Hematopoietic multipotent progenitor cell treated with erythropoietin and hydrocortisone succinate and interleukin-3 and kit ligand, for 4 days (in vitro differentiated cells): ENCODE measurements at places on chromosomes 11 and 22.

DNA sequence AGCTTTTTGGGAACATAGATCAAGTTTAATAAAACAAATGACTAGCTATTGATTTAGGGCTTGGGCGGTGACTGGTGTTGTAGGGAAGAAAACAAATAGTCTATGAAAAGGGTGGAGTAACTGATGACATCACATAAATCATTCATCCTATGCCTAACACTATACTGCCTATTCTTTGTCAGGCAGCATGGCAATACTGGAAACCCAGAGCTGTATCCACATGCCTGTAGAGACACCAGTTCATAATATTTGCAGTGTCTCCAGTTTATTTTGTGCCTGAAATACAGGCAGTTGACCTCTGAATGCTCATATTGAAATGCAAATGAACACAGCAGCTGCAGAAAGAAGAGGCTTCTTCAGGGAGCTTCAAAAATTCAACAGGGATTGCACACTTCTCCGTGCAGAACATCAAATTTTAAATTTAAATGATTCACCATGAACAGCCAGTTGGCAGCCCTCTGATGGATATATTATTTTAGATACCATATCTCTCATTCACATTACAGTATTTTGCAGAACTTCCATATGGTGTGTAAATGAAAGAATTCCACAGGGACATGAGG, 283.1 kb upstream of the CTSC start:
- no peak for DNase-seq

DNA sequence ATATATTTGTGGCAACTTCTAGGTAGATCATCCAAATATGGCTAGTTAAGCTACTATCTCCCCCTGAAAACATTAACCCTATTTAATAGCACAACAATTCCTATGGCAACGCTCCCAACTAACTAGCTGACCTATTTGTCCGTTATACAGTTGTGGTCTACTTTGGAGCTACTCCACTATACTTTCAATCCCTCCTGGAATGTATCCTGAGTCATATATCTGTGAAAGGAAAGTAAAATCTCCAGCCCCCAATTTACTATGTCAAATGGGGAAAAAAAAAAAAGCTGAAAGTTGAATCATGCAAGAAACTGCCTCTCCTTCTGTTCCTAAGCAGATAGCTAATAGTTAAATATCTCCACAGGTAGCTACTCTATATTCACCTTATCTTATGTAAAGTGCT, 128.5 kb downstream of the CD44 start:
- DNase-seq, result no peak

GRCh38 chr11:67256477-67257135, 9.7 kb upstream of the GRK2 start:
- no peak for DNase-seq

GRCh38 chr11:86014221-86014620, 54.7 kb downstream of the PICALM start:
- no peak for DNase-seq

DNA sequence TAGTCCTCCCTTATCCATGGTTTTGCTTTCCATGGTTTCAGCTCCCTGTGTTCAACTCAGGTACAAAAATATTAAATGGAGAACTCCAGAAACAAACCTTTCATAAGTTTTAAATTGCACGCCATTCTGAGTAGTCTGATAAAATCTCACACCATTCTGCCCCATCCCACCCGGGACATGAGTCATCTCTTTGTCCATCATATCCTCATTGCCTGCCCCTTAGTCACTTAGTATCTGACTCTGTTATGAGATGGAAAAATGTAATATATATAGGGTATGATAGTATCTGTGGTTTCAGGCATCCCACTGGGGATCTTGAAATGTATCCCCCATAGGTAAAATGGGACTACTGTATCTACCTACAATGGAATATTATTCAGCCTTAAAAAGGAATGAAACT, 35.5 kb upstream of the FGF3 start:
- no peak for DNase-seq

DNA sequence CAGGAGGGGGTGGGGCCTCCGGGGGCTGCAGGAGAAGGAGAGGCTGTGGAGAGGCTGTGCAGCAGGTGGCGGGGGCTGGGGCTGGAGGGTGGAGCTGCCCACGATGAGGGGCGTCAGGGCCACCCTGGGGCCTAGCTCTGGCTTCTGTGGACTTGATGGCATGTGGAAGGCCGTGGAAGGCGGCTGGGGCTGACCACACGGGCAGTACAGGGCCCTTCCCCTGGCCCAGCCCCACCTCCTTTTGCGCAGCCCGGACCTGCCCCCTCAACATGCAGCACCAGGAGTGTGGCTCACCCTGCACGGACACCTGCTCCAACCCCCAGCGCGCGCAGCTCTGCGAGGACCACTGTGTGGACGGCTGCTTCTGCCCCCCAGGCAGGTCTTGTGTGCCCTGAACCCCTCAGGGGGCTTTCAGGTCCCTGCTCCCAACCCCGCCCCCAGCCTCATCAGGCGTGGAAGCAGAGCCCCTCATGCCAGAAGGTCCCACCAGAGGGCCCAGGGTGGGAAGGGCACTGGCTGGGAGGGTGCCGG, 6.1 kb downstream of the MUC5B start:
- DNase-seq, result no peak

DNA sequence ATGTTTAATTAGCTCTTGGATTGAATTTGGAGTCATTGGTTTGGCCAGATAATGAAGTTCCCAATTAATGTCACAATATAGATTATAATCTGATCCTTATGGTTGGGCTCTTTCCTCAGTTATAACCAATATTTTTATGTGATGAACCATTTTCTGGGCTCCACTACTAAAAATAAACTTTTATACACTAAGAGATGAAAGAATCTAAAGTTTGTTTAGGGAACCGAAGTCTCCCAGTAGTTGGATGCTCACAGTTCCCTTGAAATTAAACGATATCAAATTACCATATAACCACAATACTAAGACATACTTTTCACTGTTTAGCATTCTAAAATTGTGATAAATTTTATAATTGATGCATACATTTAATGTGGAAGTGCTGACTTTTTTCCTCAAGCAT, 47.0 kb upstream of the ARHGAP42 start:
- DNase-seq, result no peak

GRCh38 chr11:73350908-73351636, 25.1 kb upstream of the RELT start:
- peak; percentile 89 for DNase-seq

DNA sequence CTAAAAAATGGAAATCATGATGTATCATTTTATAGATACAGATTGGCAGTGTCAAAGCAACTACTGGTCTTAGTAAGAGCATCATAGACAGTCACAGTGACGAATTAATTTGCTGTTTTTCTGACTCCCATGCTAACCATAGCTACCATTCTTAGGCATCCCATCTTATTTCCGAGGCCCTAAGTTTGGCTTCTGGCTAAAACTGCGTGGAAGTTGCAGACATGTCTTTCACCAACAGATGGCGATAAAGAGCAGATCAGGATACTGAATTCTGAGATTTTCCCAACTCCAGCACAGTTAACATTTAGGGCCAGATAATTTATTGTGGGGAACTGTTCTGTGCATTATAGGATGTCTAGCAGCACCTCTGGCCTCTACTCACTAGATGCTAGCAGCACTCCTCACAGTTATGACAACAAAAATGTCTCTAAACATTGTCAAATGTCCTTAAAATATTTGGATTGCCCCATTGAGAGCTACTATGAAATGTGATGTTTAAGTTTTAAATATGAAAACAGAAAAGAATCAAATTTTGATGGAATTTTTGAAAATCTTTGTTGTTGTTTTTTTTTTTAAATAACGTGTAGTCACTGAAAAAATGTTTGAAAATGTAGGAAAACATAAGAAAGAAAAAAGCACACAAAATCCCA, 16.3 kb downstream of the OR2AG2 start:
- DNase-seq, result peak; percentile 53

GRCh38 chr11:36056160-36056751, 112.4 kb downstream of the LDLRAD3 start:
- DNase-seq, result peak; percentile 61

GRCh38 chr11:69376155-69377028, 82.4 kb downstream of the MYEOV start:
- no peak for DNase-seq

DNA sequence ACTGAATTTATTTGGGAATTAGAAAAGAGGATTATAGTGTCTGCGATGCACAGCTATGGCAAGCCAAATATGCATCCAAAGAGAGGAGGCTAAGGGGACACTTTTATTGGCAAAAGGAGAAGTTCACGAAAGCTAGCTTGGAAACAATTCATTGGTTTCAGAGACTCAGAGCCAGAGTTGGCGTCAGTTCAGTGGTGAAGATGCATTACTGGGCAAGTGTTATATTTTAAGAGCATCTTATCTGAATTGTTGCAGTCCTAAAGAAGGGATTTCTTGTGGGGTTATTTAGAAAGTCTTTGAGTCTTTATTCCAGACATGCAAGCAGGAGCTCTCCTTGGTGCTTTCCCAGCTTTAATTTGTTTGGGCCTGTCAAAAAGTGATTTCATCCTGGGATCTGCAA, 15.0 kb downstream of the CLDN5 start:
- DNase-seq, result no peak

DNA sequence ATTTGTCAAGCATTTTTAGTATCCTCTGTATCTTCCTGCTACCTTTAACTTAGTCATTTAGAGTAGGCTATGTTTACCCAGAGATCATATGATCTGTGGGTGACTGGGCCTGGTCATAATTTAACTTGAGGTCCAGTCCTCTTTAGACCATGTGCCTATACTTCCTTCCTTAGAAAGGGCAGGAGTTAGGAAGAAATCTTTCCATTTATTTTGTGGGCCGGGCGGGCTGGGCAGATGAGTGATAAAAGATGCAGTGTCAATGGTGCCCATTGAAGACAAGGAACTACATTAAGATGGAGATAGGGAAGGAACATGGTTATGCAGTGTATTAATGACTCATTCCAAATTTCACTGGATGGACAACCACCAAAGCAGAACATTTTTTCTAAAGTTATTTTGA, 30.9 kb upstream of the PDE3B start:
- no peak for DNase-seq

DNA sequence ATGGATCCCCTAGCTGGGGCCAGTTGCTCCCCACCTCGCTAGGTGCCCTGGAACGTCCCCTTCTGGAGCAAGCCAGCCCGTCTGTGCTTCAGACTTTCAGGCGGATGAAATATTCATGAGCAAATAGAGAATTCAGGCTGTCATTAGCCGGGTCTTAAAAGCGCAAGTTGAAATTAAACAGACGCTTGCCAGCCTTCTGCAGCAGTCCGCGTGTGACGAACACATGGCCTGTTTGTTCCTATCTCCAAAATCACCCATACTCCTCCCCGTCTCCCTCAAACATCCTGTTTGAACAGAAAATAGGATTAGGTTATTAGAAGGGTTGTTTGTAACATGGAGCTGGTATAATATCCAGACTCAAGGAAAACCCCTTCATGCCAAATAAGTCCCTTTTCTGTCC, 38.7 kb downstream of the MYO18B start:
- DNase-seq, result no peak

DNA sequence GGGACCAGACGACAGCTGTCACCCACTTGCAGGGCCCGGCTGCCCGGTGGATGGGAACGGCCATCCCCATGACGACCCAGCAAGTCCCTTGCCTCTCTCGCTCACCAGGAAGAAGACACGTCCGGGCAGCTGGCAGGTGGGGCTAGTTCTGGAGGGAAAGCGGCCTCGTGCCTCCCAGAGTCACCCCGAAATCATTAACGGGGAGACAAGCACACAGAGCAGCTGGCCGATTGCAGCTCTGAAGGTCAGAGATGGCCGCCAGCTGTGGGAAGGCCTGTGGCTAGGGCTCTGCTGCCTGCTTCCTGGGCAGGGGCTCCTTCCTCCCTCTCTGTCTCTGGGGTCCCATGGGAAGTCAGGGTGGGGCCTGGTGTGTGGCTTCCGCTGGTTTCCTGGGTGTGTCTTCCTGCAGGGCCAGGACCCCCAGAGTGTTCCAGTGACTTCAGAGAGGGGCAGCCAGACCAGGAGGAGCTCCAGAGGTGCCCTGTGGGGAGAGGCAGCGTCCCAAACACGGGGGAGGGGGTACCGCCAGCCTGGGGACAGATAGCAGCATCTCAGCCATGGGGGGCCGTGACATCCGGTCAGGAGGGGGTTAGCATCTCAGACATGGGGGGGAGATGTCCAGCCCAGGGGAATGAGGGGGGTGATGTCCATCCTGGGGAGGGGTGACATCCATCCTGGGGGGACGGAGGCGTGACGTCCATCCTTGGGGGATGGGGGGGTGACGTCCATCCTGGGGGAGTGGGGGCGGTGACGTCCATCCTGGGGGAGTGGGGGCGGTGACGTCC, 114.9 kb downstream of the KCNQ1 start:
- no peak for DNase-seq

DNA sequence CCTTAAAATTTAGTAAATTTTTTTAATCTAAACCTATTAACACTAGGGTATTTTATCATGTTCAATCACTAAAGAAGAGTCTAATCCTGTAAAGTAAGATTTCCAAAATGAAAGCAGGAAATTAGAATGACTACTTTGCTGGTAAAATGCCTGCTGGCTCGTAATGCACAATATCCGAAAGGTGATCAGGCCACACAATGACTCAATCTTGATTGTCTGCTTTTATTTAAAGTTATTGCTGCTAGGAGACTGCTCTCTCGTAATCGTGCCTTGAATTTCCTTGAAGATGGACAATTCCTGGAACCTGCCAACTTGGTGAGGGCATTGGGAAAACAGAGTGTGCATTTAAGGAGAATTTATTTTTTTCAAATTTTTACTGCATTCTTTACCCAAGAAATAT, 1786.5 kb upstream of the RAG2 start:
- no peak for DNase-seq

DNA sequence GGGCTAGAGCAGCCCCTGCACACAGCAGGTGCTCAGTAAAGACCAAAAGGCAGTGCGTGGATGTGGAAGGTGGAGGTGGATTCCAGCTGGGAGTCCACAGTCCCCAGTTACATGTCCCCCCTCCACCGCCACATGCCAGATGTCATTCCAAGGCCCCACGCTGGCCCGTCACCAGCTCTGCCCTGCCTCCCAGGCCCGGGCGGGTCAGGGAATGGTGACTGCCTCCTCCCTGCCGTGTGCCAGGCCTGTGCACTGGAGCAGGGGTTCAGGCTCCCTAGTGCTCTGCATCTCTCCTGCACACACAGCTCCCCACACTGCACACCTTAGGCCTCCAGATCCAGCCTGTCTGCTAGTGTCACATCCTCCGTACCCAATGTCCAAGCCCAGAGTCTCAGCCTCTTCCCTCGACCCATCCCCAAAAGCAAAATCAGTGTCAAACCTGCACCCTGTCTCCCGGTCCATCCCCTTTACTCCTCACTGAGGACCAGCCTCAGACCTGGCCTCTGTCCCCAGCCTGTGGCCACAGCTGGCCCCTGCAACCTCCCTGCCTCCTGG, 40.2 kb upstream of the PRODH start:
- DNase-seq, result no peak
